Right forelimb (tissue), 1 donor: ENCODE measurements at places on chromosomes 2 and 18.

- no peak for DNase-seq
These were observed 4.8 kb upstream of the DSG2 start for GRCh38 chr18:31493171-31493570.

GRCh38 chr18:63590373-63590772 lies 3.2 kb downstream of the SERPINB13 start:
- no peak for DNase-seq

GRCh38 chr18:5393779-5394178 lies 98.3 kb upstream of the ZBTB14 start:
- DNase-seq: no peak

DNA sequence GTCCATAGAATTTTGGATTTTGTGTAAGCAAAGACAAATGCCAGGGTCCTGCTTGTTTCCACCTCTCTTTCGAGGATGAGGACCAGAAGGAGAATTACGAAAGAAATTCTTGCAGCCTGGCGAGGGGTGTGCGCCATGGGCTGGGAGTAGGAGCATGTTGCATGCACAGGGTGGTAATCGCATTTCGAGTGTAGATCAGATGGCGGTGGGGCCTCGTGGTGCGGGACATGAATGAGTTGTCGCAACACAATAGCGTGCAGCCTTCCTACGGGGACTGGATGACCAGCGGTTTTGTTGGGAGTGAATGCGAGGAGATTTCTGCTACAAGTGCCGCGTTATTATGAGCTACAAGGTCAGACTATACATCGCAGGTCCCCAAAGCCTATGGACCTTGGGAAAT lies 4.2 kb upstream of the EN1 start:
- DNase-seq: no peak

DNA sequence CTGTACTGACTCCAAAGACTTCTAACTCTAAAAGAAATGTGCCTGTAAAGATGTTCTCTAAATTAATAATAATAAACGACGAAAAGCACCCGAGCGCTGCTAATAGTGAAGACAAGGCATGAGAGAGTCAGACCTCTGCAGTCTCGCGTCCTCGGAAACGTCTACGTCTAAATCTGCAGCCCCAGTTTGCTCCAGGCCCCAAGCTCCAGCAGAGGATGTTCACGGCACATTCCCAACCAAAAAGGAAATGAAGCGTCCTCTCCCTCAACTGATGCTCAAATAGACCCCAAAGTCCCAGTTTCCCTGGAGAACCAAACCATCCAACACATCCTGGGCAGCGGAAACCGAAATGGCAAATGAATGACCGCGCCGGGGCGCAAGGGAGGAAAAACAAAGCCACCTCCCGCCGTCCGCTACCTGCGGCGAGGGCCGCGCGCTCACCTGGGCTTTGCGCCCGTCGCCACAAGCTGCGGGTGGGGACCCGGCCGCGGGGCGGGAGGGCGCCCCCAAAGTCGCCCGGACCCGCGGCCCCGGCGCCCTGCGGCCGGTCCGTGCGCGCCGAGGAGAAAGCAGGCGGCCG lies 47.1 kb upstream of the CCDC150 start:
- DNase-seq: peak; percentile 77

DNA sequence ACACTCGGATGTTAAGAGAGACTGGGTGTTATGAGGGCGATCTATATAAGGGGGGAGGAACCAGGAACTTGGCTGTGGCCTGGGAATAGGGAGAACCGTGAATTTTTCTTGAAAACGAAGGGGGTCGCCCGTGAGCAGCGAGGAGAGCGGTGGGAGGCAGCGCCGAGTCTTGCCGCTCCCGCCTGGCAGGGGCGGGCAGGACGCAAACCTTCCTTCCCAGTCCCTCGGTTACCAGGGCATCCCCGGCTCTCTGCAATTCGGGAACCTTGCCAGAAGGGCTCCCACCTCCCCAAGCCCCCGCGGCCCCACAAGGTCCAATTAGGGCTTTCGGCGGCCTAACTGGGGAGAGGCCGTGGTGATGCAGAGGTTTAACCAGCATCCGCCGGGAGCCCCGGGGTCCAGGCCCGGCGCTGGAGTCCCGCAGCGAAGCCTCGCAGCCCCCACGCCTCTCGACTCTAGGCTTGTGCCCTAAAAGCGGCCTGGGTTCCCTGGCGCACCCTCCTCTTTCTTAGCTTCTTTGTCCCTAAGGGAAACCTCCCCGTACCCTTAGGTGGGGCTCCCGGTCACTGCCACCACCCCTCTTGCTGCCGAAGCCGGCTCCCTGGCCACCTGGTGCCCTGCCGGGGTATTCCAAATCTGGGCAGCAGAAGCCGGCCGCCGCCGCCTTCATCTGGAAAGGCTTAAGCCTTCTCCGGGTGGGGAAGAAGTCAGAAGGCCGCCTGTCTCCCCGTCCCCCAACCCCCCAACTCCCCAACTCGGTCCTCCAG lies 680 bp upstream of the FHOD3 start:
- peak; percentile 88 for DNase-seq

DNA sequence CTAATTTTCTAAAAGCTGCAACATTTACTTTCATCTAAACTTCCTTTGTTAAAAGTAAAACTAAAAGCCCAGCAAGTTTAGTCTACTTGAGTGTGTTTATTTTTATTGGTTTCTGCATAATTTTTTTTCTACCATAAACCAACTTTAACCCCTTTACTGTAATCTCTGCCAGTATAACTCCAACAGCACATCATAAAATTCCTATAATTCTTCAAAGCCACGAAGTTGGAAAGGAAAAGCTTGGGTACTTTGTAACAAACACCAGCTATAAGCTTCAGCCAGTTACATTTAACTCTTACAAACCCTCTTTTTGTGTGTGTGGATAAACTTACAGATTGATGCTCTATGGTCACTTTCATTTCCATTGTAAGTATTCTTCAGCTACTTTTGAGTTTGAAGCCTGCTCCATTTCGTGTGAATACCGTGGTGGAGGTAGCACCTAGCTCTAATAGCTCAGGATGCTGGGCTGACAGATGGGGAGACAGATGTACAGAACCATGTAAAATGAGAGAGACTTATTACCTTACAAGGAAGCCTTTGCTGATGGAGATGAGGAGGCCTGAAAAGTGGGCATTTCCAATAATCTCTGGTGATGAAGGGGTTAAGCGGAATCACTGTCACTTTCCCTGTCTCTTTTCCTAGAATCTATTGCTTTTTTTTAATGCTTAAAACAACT lies 42.5 kb downstream of the ZEB2 start:
- DNase-seq: no peak

DNA sequence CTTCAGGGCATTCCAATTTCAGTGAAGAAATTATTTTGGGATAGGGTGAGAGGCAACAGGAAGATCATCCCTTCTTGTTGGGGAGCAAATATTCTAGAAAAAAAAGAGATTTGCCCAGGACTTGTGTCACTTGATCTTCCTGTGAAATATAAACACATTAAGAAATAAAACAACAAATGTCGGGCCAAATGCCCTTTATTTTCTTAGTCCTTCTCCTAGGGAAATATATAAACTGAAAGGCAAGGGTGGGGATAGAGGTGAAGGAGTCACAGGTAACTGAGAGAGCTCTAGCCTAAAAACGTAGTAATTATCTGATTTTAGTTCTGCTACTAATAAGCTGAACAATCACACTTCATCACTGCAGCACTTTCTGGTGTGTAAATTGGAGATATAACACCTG lies 104.6 kb upstream of the ACVR1C start:
- DNase-seq: no peak
